CD8-positive, alpha-beta T cell (primary cell): ENCODE measurements at places on chromosomes 12 and 14.
A peak's percentile ranks its signal among the peaks of the same experiment; 100 is the strongest.

- no peak for DNase-seq
Measured at GRCh38 chr14:94337274-94337673, 14.1 kb upstream of the SERPINA6 start.

GRCh38 chr12:107500307-107500706, 185.3 kb upstream of the PWP1 start:
- no peak for DNase-seq

- no peak for DNase-seq
Measured at GRCh38 chr12:58425481-58426392, 484.4 kb downstream of the ATP23 start.

DNA sequence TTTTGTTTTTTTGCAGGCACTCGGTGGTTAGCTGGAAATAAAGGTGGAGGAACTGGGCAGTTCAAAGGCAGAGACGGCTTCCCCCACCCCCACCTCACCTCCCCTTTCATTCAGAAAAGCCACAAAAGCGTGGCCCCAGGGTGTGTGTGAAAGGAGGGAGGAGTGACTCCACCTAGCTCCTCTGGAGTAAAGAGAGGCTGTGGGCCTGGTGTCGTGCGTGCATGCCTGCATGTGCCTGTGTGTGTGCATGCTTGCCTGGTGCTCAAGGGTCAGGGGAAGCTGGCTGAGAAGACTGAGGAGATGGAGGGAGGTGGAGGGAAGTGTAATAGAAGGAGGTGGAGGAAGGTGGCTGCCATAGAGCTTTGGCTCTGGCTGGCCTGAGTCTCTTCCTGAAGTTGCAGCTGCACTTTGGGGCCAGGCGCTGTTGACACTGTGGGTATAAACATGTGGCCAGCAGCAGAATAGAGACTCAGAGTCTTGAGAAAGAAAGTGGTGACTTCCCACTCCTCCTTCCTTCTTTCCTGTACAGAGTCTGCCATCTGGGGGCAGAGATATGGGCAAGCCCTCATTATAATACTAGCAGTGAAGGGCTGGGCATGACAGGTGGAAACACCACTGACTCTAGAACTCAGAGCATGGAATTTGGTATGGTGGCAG, 36.9 kb upstream of the SINHCAF start:
- DNase-seq, result peak; percentile 4

DNA sequence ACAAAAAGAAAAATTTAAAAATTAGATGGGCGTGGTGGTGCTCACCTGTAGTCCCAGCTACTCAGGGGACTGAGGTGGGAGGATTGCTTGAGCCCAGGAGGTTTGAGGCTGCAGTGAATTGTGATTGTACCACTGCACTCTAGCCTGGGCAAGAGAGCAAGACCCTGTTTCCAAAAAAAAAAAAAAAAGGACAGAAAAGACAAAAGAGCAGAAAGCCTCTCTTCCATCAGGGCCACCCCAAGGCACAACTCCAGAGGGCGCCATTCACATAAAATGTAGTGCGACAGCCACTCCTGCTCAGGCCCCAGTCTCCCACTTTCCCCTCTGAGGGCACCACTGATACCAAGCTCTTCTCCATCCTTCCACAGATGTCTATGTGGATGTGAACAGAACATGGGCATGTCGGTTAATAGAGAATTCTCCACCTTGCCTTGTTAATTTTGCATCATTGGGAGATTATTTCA, 41.8 kb downstream of the DGLUCY start:
- DNase-seq, result no peak

DNA sequence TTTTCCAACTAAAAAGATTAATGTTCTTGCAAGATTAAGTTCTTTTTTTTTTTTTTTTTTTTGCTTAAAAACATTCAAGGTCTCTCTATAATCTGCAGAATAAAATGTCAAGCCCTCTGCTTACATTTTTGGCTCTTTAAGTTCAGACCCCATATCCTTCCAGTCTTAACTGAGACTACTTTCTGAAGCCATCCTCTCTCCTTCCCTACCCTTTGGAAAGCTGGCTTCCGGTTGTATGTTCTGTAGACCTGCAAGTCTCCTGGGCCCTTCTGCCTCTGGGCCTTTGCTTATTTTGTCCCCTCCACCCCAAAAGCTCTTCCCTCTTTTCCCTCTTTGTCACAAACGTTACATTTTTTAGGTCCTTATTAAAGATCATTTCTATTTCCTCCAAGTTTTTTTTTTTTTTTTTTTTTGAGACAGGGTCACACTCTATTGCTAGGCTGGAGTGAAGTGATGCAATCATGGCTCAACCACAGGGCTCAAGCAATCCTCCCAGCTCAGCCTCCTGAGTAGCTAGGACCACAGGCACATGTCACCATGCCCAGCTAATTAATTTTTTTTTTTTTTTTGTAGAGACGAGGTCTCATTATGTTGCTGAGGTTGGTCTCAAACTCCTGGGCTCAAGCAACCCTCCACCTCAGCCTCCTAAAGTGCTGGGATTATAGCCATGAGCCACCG, 46.5 kb downstream of the PTPRB start:
- DNase-seq, result no peak

GRCh38 chr12:113747017-113747416, 219.1 kb downstream of the RBM19 start:
- DNase-seq, result no peak
